Stimulated activated memory B cell treated with anti-CD40 and anti-IgM and Interleukin-4, amounts not matched to agents 10 μg/mL and 1 μg/mL and 100 μg/mL, for 72 hours (primary cell): ENCODE measurements at places on chromosomes 4 and X.

DNA sequence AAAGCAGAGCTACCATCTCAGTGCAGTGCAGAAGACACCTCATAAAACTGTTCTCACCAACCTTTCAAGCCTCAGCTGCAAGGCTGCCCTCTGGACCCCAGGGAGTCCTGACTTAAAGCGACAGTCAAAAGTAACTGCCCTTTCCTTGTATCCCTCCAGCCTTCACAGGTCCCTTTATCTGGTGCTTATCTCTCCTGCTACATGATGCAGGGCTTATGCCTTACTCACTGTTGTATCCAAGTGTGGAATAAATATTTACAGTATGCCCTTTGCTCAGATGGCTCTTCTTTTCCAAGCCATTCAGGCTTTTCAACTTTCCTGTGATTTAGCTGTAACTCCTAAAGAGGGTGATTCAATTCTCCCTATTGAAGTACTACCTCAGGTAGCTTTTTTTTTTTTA is 92.6 kb downstream of the KDR start:
- ATAC-seq = no peak

DNA sequence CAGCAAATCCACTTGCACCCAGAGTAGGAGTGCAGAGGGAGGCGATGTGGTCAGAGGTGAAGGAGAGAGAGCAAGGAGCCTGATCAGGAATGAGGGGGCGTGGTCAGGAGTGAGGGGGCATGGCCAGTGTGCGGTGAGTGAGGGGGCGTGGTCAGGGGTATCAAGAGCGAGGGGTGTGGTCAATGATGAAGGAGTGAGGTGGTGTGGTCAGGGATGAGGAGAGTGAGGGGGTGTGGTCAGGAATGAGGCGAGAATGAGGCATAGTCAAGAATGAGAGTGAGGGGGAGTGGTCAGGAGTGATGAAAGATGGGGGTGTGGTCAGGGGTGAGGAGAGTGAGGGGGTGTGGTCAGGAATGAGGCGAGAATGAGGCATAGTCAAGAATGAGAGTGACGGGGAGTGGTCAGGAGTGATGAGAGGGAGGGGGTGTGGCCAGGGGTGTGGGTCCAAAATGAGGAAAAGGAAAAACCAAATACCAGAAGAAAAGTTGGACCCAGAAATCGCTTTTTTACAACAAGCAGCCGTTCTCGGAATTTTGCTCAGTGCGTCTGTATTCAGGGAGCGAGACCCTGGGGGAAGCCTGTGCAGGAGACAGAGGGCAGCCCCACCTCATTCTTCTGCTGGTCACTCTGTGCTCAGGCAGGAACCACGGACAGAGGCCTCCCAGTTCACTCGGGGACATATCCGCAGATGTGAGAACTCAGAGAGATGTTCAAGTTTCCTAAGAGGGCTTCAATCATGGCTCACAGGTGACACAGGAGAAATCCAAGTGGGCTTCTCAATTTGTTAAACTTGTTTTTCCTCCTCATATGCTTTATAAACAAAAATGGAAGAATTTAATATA is 47.5 kb downstream of the MAGEA1 start:
- ATAC-seq = no peak

GRCh38 chr4:146134761-146135445 is 40.6 kb upstream of the LSM6 start:
- ATAC-seq = no peak

- ATAC-seq = no peak
Observed at GRCh38 chrX:56975611-56976010, 19.7 kb downstream of the SPIN3 start.

- ATAC-seq = no peak
Observed at GRCh38 chrX:48530736-48531135, 8.8 kb upstream of the TBC1D25 start.

- no peak for ATAC-seq
Observed at GRCh38 chr4:10664408-10664807, 20.2 kb downstream of the CLNK start.

- no peak for ATAC-seq
Observed at GRCh38 chrX:10370976-10371375, 214.2 kb downstream of the CLCN4 start.

DNA sequence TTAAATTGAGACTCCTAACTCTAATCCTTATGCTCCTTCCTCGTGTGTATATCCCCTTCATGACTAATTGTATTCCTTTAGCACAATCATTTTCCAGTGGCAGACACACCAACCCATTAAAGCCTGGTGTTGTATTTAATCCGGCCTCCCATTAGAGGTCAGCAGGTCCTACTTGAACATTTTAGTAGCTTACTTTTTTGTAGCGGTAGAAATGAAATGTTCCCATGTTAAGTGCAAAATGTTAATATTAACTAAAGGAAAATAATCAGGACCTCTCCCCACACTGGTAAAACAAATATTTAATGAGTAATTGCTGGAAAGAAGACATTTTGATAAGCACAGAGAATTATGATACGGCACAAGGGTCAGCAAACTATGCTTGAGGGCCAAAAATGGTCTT is 3.4 kb downstream of the RAB33B start:
- ATAC-seq = no peak

GRCh38 chr4:70365479-70365878 is 4.9 kb downstream of the SMR3A start:
- no peak for ATAC-seq

- ATAC-seq = peak; percentile 74
Observed at GRCh38 chrX:129779747-129780146, at the start of gene SASH3. SASH3 (plus strand) TSS chrX:129779949; CDS start chrX:129780098, 149 bp downstream.

DNA sequence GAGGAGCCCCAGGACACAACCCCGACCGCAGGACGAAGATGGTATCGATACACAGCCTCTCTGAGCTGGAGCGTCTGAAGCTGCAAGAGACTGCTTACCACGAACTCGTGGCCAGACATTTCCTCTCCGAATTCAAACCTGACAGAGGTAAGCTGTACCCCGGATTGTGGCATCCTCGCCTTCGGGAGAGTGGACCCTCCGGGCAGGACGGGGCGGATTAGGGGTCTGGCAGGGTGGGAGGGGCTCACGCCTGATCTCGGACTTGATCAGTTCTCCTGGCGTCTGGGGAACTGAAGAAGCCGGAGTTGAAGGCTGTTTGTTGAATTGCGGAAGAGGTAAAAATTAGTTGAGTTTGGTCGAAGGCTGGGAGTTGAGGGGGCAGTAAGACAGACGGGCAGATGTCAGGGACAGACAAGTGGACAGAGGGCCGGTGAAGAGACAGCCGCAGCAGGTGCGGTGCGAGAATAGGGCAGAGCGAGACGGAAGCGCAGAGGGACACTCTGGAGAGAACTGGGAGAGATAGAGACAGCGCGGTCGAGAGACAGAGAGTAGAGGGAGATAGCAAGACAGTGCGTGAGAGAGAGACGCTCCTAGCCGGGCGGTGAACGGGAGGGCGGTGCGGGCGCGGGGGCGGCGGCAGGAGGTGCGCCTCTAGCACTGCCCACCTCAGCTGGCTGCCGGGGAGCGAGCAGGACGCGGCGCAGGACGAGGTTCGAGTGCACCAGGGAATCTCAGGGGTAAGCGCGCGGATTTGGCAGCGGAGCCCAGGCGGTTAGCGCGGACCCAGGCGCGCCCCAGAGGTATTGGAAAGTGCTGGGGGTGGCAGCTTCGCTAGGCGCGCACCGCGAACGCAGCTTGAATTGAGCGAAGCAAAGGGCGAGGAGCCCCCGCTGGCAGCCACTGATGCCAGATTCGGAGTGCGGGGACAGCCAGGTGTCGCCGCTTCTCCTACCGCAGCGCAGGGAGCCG is 23.9 kb downstream of the ARHGAP36 start:
- ATAC-seq = no peak

DNA sequence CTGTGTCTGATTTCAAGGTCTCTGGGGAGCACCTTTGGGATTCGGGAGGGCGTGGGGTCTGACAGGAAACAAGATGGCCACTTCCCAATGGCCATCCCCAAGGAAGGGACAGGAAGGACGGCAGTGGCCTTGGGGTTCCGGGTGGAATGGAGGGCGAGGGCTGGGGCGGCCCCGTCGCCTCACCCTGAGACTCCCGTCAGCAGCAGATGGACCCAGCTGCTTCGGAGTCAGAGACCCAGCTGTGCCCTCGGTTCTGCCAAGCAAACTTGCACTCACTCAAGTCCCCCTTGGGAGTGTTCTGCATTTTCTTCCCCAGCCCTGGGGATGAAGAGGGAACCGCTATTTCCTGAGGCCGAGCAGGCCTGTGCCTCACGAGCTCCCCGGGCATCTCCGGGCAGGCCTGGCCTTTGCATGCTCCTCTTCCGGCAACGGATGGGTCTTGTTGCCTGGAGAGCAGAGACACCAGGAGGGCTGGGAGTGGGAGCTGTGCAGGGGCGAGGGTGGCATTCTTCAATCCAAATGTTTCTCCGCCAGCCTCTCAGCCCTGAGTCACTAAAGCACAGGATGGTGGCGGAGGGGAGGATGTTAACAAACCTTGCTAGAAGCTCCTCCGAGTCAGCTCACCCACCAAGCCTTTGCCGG is 6.8 kb upstream of the DUSP9 start:
- ATAC-seq = no peak

- no peak for ATAC-seq
Observed at GRCh38 chrX:57133706-57134105, 3.5 kb downstream of the SPIN2A start.

DNA sequence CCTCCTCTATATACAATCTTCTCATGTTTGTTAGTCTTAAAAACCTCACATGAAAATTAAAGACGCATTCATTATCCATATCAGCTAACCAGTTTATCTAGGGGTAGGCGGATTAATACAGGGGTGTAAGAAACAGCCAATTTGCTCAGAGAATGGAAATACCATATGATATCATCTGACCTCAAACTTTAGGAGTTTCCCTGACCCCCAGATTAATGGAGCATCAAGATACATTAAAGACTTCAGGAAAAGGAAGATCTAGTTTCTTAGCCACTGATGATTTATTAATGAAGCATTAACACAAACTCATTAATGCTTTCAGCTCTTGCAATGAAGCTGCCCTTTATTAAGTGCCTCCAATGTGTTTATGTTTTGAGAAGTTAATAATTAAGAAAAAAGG is 67.5 kb downstream of the CAMK2D start:
- ATAC-seq = no peak

GRCh38 chrX:136823175-136823574 is 42.4 kb upstream of the ARHGEF6 start:
- ATAC-seq = no peak

- ATAC-seq = no peak
Observed at GRCh38 chr4:120704538-120704937, 218.0 kb downstream of the PRDM5 start.

DNA sequence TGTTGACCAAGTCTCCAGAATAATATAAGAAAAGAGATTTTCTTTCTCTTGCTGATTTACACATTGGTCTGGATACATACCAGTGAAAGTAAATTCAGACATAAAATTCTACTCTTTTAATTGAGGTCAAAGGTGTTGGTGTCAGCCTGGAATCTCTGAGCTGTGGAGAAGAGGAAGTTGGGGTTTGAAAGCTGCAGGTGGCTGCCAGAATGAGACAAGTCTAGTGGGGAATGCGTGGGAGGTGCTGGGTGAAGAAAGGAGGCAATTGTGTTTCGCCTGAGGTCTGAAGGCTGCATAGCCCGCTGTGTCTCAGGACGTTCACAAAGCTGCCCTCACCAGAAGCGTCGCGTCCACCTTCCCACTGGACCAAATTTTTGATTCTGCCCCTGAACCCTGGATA is 31.2 kb downstream of the PHEX start:
- peak; percentile 93 for ATAC-seq

DNA sequence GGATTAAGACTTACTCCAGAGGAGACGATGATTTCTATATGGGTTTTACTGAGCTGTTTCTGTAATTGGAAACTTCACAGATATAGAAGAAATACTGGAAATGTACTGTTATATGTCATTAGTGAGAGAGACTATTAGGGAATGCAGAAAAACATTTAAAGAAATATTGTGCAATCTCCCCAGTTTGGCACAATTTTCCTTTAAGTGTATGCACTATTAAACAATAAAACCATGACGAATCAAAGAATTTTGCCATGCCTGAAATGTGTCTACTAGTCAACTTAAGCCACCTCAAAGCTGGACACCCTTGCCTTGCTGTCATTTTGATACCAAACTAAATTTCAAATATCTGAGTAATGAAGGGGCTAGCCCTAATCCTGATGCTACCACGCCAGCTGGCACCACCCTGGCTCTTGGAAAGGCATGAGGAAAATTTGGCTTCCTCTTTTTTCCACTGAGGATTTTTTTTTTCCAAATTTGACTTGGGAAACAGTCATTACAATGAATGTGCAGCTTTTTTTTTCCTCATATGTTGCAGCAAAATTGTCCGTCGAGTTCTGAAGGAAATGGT is 36.1 kb downstream of the MTTP start:
- no peak for ATAC-seq

DNA sequence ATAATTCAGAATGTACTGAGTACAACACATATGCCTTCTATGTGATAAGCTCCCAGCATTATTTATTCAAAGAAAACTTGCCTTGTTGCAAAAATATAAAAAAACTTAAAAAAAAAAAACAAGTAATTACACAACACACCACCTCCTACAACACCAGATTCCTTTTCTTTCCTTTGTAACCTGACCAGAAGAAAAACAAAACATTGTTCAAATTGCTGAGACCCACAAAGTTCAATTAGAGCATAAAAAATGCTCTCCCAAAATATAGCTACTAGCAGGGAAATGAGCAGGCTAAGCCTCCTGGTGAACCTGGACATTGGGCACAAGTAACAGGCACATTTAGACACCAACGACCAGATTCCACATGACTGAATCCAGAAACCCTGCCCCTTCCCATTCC is 38.3 kb downstream of the MECP2 start:
- ATAC-seq = no peak

- ATAC-seq = no peak
Observed at GRCh38 chr4:1251773-1252066, 2.8 kb upstream of the CTBP1 start.

DNA sequence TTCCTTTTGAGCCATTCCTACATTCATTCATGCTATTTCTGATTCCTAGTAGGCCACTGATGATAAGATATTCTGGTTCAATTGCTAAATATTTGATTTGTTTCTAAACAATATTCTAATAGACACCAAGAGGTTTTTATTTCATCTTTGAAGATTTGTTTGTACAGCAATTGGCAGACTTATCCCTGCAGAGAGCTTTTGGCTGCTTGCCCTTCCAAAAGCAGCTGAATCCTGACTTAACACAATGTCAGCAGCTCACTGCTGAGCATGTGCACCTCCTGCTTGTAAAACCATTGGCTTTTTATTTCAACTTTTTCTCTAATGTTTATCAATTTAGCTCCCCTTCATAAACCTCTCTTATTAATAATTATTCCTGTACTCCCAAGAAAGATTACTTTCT is 45.3 kb downstream of the MMRN1 start:
- no peak for ATAC-seq

GRCh38 chr4:169791527-169792156 is 33.9 kb upstream of the HPF1 start:
- ATAC-seq = no peak

- ATAC-seq = no peak
Observed at GRCh38 chr4:26941951-26942350, 81.3 kb downstream of the STIM2 start.

GRCh38 chr4:121189326-121190215 is 25.4 kb upstream of the TNIP3 start:
- peak; percentile 79 for ATAC-seq

GRCh38 chrX:19358521-19358920 is 14.8 kb downstream of the PDHA1 start:
- ATAC-seq = no peak

- no peak for ATAC-seq
Observed at GRCh38 chrX:153988493-153988892, 15.9 kb downstream of the TMEM187 start.

- no peak for ATAC-seq
Observed at GRCh38 chr4:82696117-82696860, 102.3 kb downstream of the SCD5 start.
